ENCODE measurements at places on chromosomes 1 and 21.
A peak's percentile ranks its signal among the peaks of the same experiment; 100 is the strongest.

DNA sequence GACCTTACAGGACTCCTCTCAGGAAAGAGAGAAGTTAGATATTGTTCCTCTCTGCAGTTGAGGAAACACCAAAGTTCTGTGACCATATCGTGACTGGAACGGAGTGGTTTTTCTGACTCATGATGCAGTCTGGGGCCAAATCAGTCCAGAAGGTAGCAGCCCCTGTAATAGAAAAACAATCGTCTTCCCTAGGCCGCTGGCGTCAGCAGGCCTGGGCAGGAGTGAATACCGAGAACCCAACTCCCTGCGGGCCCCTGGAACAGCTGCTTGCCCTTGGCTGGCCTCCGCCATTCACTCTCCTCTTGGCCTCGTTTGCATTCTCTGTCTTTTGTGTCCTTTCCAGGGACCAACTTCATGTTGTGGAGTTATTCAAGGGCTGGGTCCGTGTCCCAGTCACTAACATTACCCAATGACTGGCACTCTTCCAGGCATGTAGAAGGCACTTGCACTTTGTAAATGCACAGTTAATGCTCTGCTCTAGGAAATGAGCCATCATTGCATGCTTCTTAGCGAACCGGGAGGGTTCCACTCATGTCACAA lies 10.9 kb upstream of the CD101 start:
- no peak for DNase-seq

DNA sequence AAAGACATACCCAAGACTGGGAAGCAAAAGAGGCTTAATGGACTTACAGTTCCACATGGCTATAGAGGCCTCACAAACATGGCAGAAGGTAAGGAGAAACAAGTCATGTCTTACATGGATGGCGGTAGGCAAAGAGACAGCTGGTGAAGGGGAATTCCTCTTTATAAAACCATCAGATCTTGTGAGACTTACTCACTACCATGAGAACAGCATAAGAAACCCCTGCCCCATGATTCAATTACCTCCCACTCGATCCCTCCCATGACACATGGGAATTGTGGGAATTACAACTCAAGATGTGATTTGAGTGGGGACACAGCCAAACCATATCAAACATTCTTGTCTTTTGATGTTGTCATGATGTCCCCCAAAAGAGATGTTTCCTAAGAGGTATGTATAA lies 103.3 kb downstream of the DUSP10 start:
- no peak for DNase-seq

DNA sequence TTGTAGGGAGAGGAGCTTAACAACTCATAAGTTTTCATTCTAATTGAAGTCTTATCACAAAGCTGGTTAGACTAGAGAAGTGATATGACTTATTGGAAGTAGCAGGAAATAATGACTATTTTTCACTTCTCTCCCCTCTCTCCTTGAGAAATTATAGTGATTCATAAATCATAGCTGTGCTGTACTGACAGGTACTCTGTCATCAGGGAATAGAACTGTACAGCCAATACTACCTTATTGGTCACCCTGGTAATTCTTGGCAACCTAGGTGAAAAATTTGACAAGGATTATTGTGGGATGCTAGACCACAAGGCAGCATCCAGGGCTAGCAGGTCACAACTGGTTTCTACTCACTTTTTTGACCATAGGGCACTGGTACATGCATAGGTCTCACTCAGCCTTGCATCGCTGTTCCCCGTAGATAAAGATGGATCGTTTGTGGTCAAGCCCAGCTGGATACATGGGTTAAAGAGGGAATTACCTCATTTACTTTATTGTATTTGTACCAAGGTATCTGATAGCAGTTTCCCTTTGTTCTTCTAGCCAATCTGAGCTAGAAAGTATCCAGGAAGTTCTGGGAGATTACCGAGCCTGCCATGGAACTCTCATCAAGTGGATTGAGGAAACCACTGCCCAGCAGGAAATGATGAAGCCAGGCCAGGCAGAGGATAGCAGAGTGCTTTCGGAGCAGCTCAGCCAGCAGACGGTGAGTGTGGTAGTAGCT lies 113.6 kb downstream of the MACF1 start:
- no peak for DNase-seq

DNA sequence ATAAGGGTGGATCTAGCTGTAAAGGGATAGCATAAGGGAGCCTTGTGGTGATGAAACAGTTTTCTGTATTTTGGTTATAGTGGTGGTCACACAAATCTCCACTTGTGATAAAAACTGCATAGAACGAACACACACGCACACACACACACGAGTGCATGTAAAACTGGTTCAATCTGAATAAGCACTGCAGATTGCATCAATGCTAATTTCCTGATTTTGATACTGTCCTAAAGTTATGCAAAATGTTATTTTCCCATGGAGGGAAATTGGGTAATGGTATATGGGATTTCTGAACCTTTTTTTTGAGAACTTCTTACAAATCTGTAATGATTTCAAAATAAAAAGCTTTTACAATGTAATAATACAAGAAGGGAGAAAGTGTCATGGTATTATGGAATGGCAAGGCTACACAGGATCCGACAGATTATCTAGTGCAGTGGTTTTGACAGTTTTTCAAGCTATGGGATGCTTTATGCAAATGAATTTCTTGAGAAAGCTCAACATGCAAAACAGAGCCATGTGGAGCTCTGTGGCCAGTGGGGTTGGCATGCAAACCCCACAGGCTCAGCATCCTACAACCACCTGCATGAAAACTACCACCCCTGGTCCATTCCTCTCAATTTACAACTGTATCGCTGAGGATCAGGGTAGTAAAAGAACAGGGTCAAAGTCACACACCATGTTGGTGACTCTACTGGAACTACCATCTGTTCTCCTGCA lies 18.8 kb downstream of the SLC41A1 start:
- no peak for DNase-seq

- no peak for DNase-seq
Observed at GRCh38 chr1:18668750-18669404, 38.2 kb downstream of the PAX7 start.

DNA sequence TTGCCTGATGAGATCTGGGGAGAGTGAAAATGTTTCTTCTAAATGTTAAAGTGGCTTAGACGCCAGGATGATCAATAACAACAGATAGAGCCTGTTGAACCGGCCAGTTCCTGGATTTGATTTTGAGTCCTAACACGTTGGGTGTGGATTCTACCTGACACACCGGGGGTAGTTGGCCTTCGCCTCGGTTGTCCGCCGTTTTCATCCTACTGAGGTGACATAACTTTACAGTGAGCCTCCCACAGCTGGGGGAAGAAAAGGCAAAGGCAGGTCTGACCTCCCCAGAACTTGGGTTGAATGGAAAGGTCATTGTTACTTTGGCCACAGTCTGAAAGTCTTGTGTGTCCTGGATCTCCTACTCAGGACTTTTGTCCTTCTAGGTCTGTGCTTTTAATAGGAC lies 1.1 kb downstream of the PGD start:
- no peak for DNase-seq

DNA sequence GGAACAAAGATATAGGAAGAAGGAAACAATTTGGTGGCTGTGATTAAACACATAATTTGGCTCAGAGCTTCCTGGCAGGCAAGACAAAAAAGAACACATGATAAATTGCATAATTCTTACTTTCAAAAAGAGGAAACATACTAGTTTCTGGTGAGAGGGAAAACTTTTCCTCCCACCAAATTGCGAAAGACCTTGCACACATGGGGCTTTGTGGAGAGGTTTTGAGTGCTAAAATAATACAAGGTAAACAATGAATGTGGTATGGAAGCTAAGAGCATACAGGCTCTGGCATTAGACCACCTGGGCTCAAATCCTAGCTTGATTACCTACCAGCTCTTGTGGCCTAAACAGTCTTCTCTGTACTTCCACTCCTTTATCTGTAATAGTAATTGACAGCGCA lies 140.2 kb upstream of the HOOK1 start:
- DNase-seq, result no peak

DNA sequence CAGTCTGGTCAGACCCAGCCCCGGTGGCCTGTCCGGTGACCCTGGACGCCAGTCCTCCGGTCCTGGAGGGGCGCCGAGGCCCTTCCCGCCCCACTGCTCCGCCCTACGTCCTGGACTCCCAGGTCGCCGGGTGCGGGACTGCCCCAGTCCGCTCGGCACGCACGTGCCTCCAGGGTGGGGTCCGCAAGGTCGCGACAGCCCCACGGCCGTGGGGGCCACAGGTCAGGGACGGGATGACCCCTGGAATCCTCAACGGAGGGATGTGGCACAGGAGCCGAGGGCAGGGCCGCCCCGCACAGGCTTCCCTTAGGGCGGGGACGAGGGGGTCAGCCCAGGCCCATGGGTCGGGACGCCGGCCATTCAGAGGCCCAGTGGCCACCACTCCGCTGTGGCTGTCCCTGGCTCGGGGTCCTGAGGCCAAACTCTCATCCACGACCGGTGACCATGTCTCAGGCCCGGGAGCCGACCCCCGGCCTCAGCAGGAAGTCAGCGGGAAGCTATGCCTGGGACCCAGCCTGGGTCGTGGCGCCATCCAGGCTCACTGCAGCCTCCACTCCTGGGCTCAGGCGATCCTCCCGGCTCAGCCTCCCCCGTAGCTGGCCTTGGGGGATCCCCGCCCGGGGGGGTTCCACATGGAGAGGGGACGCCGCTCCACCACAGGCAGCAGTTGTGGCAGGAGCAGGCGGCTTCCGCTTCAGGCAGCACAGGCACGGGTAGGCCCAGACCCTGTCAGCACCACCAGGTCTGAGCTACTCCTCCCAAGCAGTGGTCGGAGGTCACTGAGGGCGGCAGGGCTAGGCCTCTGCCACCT lies 599 bp upstream of the TMEM240 start:
- no peak for DNase-seq

GRCh38 chr1:226625326-226625725 lies 76.8 kb downstream of the STUM start:
- DNase-seq, result peak; percentile 13

DNA sequence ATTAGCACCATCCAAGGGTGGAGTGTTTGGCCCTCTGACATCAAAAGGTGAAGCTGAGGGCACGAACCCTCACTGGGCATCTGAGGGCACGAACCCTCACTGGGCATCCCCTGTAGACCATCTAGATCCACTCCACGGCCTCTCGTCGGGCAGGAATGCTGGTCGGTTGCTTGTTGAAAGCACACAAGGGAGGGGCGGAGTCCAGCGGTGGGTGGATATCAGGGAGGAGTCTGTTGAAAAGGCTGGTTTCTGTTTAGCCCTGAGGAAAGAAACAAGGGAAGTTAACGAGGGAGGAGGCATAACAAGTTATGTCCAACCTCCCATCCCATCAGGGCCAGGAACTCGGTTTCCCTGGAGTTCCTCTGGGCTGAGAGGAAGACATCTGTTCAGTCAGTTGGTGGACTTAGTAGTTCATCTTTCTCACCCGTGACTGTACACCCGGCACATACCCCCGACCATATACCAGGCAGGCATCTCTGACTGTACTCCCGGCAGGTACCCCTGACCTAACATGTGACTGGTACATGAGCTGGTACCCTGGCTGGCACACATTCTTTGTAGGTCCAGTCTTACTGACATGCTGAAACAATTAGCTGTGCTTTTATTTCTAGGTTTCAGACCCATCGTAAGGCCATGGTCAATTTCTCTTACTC lies 32.1 kb upstream of the PDE9A start:
- no peak for DNase-seq

DNA sequence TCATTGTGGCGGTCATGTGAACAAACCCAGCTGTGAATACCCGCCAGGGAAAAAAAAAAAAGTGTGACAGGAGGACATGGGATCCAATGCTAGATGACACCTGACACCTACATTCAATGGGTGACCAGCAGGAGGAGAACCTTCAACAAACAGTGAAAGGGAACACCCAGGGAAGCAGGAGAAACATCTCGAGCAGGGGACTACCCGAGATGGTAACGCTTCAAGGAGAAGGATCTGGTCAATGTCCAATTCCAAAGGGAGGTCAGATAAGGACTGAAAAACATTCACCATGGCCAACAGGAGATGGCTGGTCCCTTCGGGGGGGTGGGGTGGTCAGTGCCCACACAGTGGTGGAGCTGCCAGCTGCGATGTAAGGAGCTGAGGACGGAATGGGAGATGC lies 46.3 kb downstream of the PTPN14 start:
- DNase-seq, result no peak

DNA sequence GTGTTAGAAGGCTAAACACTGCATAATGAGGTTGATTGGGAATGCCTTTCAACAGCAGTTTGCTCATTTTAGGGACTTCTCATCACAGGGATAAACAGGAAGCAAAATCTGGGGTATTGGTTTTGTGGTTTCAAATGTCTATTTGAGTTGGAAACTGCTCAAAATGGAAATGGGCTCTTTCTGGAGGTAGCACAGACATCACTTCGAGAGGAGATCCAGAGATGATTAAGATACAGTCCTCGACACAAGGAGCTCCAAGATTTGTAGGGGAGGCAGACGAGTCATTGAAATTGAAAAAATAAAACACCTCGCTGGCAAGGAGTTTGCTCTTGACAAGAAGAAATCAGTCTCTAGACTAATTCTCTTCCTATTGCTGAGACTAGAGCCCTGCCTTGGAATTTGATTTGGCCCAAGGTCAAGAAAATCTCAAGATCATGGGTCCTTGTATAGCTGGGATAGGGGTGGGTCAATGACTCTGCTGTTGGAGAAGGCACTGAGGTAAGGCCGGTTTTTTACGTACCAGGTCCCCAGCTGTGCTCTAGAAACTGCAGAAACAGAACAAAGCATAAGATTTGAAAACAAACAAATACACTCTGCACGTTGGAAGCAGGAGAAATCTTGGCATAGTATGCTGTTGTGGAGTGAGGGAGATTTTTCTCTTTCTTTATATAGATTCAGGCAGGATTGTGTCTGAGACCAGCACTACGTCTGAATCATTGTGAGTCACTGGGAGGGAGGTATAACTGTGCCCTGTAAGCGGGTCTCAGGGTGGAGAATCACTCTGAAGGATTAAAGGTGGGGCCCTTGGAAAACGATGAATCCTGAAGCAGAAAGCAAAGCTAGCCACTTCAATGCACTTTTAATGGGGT lies 17.7 kb upstream of the KLHDC8A start:
- no peak for DNase-seq

DNA sequence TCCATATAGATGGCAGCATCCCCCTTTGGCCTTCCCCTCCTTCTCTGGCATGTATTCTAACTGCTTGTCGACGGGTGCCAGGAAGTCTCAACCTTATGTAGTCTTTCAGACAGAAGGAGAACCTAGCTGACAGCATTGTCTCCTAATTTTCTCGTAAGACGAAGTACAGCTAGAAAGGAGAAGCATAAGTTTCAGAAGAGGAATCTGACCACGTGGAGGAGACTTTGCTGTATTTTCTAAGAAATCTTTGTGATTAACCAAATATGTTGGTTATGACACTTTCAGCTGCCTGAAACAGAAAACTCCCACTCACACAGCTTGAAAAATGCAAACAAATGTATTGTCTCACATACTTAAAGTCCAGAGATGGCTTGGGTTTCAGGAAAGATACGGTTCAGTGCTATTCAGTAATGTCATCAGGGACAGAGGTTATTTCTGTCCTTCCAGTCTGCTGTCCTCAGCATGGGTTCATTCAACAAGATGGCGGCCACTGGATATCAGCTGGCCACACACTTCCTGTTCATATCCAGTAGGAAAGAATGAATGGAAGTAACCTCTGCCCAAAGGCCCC lies 109.5 kb upstream of the ZNF648 start:
- DNase-seq, result no peak

- DNase-seq, result no peak
Observed at GRCh38 chr21:20110368-20110767, 887.8 kb upstream of the NCAM2 start.

All from CD4-positive, alpha-beta memory T cell (primary cell).